ENCODE measurements at places on chromosomes 12 and 14. TPM values are rescaled to one million over a fixed set of nuclear protein-coding genes. Genes with fewer than 3 reads are reported as not detected.
A peak's percentile ranks its signal among the peaks of the same experiment; 100 is the strongest.

GRCh38 chr12:121917950-121918678, at the start of gene CFAP251:
Gene CFAP251, plus strand, starts transcription at chr12:121918592. Its CDS starts 2,714 bp downstream, at chr12:121921306.
- peak within 1 kb of the TSS; percentile 31 for H3K4me3 ChIP-seq
- H3K27ac ChIP-seq, result no peak within 1 kb of the TSS
- H3K27me3 ChIP-seq, result no peaks in the 10 kb centered on the region
- no peaks in the 10 kb centered on the region for H3K4me1 ChIP-seq
- peak; percentile 97 for DNase-seq
- H3K36me3 ChIP-seq, result no peaks in the 10 kb centered on the region

GRCh38 chr14:61233436-61233956, 47.6 kb downstream of the TMEM30B start:
- no peaks in the 10 kb centered on the region for H3K27me3 ChIP-seq
- no peak for DNase-seq
- H3K4me1 ChIP-seq, result no peaks in the 10 kb centered on the region
- H3K36me3 ChIP-seq, result no peaks in the 10 kb centered on the region
- no peak overlapping the region for H3K27ac ChIP-seq

DNA sequence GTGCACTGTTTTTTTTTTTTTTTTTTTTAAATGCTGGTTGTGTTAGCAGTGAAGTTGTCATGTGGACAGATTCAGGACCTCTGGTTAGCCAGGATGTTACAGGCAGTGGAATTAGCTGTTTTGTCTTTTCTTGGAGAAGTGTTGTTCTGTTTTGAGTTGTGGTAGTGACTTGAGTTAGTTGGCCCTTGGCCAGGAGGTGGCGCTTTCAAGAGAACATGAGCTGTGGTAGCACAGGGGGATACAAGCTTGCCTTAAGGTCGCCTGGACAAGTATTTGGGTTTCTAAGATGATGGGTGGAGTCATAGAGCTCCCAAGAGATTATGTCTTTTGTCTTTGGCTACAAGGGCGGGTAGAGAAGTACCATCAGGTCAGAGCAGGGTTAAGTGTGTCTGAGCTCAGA, 33.3 kb upstream of the CCDC198 start:
- no peak overlapping the region for H3K27ac ChIP-seq
- no peaks in the 10 kb centered on the region for H3K27me3 ChIP-seq
- no peak overlapping the region for H3K4me3 ChIP-seq
- DNase-seq, result no peak
- H3K4me1 ChIP-seq, result no peaks in the 10 kb centered on the region
- H3K36me3 ChIP-seq, result no peaks in the 10 kb centered on the region

GRCh38 chr12:265096-265495, 2.5 kb upstream of the SLC6A13 start:
- H3K36me3 ChIP-seq, result no peaks in the 10 kb centered on the region
- H3K27ac ChIP-seq, result no peak overlapping the region
- no peaks in the 10 kb centered on the region for H3K4me1 ChIP-seq
- H3K27me3 ChIP-seq, result peaks cover 77% of the 10 kb centered on the region
- DNase-seq, result no peak

AACS gene
- total RNA-seq, result 9.9 TPM

HSPB8 gene
- total RNA-seq, result 311 TPM
